Subcutaneous adipose tissue (tissue), 4 donors: ENCODE measurements at places on chromosomes 6 and 20. TPM values are rescaled to one million over a fixed set of nuclear protein-coding genes. Genes with fewer than 3 reads are reported as not detected.

ACOT13 gene
- total RNA-seq, result 8.3 TPM

BNIP5 gene
- total RNA-seq, result not detected

FLOT1 gene
- 110 TPM for total RNA-seq

SMPDL3A gene
- total RNA-seq, result 21.9 TPM

RNF182 gene
- total RNA-seq, result 0.38 TPM

POU5F1 gene
- total RNA-seq, result not detected

TRIM31 gene
- total RNA-seq, result not detected

COL19A1 gene
- total RNA-seq, result not detected

ARG1 gene
- 1.5 TPM for total RNA-seq

EGFL8 gene
- 2.3 TPM for total RNA-seq

FOXC1 gene
- total RNA-seq, result 8.8 TPM

NR2E1 gene
- total RNA-seq, result not detected

TGM3 gene
- total RNA-seq, result not detected

PGBD1 gene
- total RNA-seq, result 3.3 TPM

ID1 gene
- 666 TPM for total RNA-seq

FRK gene
- total RNA-seq, result 1.3 TPM
